Stimulated activated CD8-positive, alpha-beta memory T cell treated with anti-CD3 and anti-CD28 coated beads, Interleukin-15, amount 100 ng/mL, for 4 hours (primary cell): ENCODE measurements at places on chromosomes 4 and X.

DNA sequence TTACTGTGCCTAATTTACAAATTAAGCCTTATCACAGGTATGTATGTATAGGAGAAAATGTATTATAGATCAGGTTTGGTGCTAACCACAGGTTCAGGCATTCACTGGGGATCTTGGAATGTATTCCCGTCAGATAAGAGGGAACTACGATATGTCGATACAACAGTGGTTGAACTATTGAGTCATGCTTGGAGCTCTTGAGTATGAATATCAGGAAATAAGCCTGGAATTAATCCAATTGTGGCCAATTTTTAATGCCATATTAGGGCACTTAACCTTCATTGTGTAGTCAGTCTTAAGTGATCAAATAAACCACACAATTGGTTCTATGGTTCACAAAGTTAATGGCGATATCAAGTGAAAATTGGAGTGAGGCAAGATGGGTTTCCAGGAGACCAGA, 556.5 kb downstream of the IL1RAPL1 start:
- DNase-seq, result no peak

DNA sequence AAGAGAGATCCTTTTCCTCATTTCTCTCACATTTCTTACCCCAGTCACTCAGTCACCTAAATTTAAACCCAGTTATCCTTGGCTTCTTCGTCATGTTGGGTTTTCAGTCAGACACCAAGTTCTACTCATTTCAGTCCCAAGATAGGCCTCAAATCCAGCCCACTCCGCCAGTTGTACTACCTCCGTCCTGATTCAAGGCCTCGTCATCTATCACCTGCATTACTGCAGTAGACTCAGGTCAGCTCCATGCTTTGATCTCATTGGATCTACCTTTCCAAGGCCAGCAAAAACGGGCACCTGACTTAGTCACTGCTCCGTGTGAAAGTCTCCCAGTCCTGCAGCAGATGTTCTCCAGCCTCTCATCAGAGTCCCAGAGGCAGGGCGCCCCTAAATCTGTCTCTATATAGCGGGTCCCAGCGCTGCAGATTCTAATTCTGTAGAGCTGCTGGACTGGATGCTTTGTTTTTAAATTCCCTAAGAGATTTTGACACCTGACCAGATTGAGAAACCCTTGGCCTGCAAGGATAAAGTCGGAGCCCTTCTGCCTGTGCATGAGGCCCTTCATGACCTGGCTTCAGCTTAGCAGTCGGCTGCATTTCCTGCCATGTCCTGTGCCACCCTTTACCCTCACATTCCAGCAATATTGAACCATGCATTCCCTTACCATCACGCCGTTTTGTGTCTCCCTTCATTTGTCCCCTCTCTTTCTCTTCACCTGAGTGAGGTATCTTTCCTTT, 53.7 kb downstream of the ZFX start:
- DNase-seq, result no peak

- DNase-seq, result no peak
Measured at GRCh38 chrX:135591871-135592270, 71.4 kb downstream of the INTS6L start.

DNA sequence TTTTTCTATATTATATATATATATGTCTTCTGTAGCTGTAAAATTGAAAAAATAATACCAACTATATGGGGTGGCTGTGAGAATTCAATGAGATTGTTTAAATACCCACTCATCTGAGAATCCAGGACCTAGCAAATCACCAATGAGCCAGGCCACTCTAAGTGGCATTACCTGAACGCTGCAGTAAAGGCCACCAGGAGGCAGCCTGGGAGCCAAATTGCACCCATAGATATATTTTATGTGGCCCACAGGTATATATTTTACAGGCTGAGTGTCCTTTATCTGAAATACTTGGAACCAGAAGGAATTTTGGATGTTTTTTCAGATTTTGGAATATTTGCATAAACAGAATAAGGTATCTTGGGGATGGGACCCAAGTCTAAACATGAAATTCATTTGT, 58.2 kb upstream of the C4orf50 start:
- DNase-seq, result no peak

DNA sequence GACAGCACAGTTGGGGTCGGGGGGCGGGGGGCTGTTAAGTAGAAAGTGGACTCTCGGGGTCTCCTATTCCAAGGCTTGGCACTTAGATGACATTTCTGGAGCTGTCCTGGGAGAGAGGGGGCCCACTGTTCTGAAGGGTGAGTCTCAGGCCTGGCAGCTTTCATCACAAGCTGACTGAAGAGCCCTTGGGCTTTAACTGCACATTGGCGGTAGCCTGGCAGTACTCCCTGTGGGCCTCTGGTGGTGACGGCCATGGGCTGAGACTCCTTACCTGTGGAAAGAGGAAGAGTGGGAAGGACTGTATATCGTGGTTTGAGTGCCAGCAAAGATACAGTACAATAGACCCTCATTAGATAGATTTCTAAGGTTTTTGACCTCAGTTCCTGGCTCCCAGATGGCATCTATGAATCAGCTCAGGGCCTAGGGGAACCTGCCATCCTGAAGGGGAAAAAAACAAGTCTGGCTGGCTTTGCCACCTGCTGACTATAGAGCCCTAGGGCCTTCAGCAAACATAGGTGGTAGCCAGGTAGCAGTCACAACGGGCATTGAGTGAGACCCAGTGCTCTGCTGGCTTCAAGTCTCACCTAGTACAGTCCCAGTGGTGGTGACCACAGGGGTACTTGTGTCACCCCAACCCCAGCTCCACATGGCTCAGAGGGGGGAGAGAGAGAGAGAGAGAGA, 87.9 kb downstream of the ANKRD17 start:
- DNase-seq, result no peak

DNA sequence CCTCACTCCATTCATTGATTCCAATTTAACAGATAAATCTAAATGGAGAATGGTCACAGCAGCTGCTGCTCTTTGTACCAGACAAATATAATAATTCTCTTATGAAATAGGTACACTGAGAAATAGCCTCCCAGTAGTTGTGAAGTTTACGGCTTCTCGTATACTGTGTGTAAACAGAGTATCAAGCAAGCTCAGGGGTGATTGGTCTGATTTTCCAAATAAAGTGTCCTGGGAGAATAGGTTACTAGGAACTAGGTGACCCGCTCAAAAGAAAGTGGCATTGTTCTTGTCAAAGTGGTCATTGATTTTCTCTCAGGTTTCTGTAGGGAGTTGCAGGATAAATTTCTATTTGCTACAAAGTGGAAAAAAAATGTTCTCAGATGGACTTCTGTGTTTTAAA, 838.2 kb downstream of the RAPGEF2 start:
- no peak for DNase-seq

DNA sequence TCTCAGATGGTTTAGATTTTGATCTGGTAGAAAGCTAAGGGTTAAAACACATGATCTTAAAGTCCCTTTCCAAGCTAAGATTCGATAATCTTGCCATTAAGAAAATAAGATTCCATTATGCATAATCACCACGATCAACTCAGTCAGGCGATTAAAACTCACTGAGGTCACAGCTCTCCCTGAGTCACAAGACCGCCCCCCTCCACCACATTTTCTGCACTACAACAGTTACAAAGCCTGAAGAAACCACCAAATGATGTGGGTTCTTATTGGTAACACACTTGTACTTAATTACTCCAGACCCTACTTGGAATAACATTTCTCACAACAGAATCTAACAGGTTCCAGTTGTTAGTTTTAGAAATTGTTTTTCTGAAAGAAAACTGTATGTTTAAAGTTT, 62.8 kb downstream of the SH3KBP1 start:
- DNase-seq, result peak; percentile 17

DNA sequence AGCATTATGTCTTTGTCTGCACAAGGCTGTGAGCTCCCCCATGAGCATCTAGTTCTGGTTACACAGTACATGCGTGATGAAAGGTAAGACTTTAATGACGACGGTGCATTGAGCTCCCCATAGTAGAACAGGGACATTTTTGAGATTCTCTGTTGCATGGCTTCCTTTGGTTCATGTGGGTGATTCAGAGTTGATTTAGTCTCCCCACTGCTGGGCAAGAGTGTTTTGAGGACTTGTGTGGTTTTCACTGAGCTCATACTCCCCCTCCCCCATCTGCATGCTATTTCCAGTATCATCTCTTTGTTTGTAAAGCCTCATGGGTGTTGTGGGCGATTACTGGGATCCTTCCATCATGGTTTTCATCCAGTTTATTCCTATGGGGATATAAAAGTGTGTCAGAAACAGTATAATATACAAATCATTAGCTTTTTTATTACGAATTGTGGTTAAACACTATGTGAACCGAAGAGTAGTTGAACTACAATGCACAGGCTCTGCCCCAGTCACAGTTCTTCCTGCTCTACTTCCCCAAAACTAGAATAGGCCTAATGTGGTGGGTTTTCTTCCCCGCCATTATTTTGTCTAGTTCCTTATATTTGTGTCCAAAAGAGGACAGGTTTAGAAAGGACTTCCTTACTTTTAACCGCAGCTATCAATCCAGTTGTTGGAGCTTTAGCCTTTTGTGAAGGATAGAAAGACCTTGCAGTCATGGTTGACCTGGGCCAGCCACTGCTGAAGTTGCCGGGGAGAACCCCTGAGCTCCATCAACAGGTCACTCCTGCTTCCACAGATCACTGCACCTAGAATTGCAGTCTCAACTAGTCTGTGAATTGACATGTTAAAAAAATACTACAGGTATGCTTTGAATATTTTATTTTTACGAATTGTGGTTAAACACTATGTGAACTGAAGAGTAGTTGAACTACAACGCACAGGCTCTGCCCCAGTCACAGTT, 30.4 kb downstream of the KIT start:
- no peak for DNase-seq

DNA sequence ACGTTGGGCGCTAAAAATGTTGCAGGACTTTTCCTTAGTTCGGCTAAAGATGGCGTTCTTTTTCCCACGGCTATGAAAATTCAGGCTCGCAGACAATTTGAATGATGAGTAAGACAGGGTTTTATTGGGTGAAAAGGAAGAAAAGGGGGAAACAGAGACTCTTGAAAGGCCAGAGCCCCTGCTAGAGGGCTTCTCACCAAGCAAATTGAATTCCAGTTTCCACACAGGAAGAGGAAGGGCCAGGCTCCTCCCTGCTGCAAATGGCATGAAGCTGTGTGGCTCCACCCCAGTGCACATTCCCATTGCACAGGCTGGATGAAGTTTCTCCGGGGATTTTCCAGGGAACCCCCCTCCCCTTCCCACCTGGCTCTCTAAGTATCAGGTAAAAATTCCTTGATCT, 210.9 kb downstream of the KLHL4 start:
- DNase-seq, result no peak

DNA sequence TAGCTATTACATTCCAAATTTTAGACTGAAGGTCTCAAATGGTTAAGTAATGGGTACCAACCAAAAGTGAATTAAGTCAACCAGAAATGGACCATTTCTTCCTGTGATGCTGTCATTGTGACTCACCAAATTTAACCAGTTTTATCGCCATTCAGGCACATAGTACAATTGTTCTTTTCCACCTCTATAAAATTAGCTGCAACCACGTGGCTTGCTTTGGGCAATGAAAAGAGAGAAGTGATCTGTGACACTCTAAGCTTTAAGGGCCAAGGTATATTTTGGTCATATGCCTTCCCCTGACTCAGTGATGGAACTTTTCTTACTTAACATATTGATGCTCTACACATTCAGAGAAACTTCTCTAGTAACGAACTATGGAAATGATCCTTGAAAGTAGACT, 20.3 kb upstream of the PHF8 start:
- DNase-seq, result no peak

DNA sequence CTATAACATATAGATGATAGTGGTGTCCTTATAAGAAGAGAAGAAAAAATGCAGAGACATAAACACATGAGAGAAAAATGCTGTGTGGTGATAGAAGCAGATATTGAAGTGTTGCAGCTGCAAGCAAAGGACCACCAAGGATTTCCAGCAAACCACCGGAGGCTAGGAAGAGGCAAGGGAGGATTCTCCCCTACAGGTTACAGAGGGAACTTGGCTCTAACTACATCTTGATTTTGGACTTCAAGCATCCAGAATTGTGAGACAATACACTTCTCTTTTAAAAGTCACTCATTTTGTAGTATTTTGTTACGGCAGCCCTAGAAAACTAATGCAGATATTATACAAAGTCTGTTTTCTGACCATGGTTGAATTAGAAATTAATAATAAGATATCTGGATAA, 30.4 kb upstream of the CHRDL1 start:
- no peak for DNase-seq

- DNase-seq, result no peak
Measured at GRCh38 chr4:71461422-71461821, 122.6 kb downstream of the SLC4A4 start.

- DNase-seq, result no peak
Measured at GRCh38 chr4:182819751-182820150, 97.4 kb downstream of the DCTD start.

DNA sequence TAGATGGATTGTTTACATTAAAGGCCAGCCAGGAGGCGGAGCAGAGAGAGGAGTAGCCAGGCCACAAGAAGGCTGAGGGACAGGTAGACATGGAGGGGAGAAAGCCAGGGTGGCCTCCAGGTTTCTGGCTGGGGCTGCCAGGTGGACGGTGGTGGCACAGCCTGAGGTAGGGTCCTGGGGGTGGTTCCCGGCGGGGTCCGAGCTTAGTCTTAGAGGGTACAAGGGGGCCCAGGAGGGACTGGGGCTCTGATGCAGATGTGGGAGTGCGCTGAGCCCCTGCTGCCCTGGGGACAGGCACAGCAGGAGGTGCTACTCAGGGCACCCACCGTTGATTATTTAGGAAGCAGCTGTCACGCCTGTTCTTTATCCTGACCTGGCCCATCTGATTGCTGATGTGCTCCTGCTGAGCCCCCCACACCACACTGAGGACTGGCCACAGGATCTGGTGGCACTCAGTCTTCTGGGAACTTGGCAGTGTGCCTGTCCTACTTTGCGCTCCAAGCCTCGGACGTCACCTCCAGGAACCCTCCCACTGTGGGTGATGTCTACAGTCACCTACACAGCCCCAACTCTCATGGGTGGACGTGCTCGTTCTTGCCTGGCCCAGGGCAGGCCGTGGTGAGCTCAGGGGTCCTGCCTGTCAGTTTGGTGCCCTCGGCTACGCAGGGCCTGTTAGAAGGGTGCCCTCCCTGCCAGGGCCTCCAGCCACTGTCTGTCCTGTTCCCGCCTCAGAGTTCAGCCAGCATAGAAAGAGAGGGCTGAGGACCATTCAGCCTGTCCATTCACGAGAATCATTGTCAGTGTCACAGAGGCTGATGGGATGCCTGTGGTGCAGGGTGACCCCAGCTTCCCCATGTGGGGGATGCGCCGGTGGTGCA, 12.0 kb downstream of the WFS1 start:
- DNase-seq, result no peak

GRCh38 chrX:11765449-11765848, 7.4 kb downstream of the MSL3 start:
- no peak for DNase-seq
